Stimulated activated CD4-positive, alpha-beta T cell treated with anti-CD3 and anti-CD28 coated beads, TNF-alpha, amount 100 ng/mL, for 4 hours (primary cell): ENCODE measurements at places on chromosomes 12 and 14.

GRCh38 chr12:118704527-118705241 is 276.7 kb upstream of the SRRM4 start:
- DNase-seq = no peak

- no peak for DNase-seq
Measured at GRCh38 chr12:69437073-69437472, 33.1 kb upstream of the FRS2 start.

GRCh38 chr14:21256539-21257393 is 12.5 kb downstream of the HNRNPC start:
- no peak for DNase-seq

GRCh38 chr12:65364046-65364445 is 85.6 kb downstream of the MSRB3 start:
- no peak for DNase-seq

- DNase-seq = no peak
Measured at GRCh38 chr12:116736962-116737773, 701 bp downstream of the SPRING1 start.

- DNase-seq = peak; percentile 16
Measured at GRCh38 chr14:63650256-63650952, 8.7 kb upstream of the WDR89 start.

GRCh38 chr12:15477761-15478160 is 155.5 kb downstream of the PTPRO start:
- no peak for DNase-seq

DNA sequence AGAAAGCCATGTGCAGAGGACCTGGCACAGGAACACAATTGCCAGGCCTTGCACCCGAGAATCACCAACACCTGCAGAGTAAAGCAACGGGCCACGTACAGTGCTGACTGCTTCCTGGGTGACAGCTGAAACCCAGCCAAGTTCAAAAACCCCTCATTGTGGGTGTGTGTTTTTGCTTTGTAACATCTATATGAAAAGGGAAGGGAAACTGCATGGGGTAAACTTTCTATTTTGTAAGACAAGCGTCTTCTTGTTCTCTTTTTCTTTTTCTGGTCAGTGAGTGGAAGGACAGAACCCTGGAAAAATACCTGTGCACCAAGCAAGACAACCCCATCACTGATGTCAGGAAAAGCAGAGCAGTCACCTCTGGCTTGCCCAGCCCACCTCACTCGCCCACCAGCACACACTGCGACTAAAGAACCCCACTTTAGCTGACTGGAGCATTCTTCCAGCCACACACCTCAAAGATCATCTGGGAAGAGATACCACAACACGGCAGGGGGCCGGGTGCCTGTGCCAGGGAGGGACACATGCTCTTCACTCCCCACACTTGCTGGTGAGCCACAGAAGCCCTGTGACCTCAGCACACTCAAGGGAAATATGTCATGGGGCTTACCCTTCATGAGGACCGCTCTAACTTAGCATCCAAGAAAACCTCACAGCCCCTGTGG is 172.3 kb downstream of the NDUFA12 start:
- no peak for DNase-seq

DNA sequence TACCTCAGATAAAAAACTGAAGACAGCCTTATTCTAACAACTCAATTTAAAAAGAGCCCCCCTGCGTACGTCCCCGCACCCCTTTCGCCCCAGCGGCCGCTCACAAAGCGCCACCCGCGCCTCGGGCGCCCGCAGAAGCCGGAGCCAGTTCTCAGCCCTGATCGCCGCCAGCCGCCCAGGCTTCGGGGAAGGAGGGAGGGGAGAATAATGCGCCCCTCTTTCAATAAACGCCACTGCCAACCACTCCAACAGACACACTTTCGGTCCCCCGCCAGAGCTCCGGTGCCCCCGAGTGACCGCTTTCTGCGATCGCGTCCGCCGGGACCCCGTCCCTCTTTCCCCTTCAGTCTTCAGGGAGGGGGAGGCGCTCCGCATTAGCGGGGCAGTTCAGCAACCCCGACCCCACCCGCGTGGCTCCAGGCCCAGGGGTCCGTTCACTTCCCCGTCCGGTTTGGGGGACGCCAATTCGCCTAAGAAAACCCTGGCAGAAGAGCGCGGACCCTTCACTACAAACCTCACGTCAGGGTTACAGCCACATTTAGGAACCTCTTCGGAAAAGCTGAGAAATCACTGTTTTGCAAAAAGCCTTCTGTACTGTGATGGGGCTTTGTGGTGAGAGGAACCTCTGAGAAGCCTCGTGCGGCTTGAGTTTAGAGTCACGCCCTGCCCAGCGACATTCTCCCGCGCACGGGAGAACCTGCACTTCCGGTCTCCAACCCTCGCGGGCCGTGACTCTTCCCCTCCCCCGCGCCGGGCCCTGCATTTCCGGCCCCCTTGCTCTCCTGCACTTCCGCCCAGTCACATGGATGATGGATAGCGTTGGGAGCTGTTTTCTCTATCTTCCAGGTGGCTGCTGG is 18.7 kb downstream of the FOXG1 start:
- DNase-seq = no peak

DNA sequence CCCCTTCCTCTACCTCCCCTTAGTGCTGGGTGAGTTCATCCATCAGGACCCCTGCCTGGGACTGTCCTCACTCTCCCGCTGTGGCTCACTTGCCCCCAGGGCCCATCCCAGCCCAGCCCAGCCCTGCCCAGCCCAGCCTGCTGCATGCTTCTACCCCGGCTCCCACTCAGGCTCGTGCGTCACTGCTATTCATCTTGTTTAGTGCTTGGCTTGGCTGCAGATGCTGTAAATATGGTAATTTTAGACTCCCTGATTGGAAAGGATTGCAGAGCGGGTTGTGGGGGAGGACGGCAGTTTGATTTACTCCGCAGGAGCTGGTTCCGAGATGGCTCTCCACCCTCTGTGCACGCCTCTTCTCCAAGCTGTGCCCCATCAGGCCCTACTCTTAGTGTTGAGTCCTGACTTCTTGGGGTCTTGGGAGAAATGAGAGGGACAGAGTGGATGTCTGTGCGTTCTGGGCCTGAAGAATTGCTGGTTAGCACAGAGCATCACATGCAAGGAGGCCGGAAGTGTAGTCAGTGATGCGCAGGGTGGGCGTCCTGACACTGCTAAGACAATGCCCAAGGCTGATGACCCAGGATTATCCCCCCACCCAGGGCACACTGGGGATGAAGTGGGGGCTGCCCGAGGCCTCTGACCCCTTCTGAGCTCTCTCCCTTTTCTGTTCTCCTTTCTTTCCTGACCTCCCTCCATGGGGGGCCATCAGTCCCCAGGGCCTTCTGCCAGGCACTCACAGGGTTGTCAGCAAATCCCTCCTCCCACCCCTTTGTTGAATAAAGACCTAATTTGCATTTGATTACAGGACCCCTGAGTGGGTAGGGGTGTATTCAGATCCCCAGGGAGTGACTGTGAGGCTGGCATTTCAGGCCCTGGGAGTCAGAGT is 244.4 kb downstream of the ZFP36L1 start:
- no peak for DNase-seq

- no peak for DNase-seq
Measured at GRCh38 chr14:96792591-96792990, 4.6 kb upstream of the VRK1 start.

DNA sequence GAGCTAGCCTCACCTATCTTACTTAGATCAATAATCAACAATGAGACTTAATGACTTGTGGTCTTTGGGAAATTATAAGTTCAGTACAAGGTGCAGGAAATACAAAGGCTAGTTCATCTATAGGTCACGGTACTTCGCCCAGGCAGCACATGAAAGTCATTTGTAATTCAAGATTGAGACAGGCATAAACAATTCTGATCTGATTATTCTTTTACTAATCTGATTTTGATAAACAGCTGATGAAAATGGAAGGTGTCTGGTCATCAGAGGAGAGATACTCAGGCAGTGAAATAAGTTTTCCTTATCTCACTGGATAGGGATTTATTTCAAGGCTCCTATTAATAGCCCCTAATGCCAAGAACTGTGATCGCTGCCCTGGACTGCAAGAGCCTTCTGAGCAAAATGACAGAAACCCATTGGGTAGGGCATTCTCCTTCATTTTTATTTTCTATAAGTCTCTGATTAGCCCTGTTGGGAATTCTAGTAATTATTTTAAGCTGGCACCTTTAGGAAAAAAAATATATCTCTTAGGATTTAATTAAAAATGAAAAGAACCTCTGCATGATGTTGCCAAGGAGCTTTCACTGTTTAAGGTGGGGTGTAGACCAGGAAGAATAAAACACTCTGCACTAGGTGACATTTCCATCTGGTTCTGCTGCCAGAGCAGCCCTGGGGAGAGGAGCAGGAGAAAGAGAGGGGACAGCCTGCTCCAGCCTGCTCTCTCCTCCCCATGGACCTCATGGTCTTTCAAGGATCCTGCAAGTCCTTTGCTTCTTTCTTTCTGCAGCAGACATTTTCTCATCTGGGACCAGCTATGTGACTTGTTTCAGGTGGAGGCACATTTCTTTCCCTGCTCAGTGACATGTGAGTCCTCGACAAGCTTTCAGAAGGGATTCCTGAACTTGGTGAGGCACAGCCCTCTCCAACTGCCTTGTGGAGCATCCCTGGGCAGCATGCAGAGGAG is 44.8 kb downstream of the SSPN start:
- DNase-seq = no peak

DNA sequence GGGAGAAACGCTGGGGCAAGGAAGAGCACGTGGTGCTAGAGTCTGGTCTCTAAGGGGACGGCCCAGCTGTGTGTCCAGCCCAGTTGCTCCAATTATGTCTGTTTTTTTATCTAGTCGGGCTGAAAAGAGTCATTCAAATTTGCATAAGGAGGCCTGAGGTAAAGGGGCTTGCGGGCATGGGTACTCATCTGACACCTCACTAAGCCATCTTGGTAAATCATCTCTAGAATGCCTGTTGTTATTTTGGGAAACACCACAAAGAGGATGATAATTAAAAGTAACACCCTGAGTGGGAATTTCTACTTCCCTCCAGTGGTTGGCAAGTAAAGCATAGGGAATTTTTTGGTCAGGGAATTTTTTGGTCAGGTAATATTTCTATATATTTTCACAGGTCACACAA is 196.1 kb upstream of the ALG10B start:
- no peak for DNase-seq

DNA sequence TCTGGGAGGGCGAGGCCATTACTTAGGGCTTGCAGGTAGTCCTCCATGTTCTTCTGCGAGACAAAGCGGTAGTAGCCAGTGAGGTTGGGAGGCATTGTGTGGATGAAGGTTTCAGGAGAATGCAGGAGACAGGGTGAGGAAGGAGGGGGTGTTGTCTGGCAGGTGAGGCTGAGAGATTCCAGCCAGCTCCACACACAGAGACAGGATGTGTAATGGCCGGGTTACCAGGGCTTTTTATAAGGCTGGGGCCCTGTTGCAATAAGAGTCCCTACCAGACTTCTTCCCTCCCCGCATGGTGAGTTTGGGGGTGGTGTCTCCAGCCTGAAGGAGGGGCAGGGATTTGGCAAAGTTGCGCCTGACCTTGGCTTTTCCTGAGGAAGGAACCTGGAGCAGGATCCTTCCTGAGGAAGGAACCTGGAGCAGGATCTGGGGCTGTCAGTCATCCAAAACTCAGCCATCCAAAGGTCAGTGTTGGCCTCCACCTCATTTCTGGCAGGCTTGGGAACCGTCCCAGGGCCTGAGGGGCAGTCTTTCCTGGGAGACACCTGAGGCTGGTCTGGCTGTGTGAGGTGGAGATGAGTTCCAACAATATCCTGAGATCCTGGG is at the start of gene RBP5:
TSS of gene RBP5 (minus strand) at position 209 of the 606 bp plus-strand sequence. CDS start at position 95, 114 bp downstream.
- DNase-seq = no peak

DNA sequence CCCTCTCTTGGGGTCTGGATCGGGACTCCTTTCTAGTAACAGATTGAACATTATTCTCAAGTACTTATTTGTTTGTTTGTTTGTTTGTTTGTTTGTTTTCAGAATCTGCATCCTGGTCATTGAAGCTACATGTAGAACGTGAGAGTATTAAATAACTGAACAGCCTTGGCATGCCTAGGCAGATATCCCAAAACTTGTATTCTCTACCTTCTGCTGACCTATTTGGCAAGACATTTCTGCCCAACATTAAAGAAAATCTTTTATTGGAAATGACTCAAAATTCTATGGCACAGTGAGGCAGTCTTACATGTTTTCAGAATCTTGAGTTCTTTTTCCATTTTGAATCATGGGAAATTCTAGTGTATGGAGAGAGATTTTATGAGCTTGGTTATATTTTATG is 165.1 kb upstream of the CNOT2 start:
- no peak for DNase-seq
